Amniotic stem cell (primary cell): ENCODE measurements at places on chromosomes 12 and 14.

DNA sequence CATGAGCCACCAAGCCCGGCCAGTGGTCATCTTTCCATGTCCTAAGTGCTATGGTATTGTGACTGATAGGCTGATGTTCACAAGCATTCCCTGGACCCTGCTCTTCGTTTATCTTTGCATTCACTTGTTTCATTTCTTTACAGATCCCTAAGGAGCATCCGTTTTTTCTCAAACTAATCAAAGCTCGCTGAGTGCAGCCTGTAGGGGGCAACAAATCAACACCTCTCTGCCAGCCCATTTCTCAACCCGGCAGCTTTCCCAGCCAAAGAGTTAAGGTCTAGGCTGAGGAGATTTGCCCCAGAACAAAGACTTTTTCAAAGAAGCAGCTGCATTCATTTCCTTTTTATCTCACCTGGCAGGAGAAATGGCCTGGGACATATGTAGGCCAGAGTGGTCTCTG is 12.1 kb downstream of the SIRT4 start:
- DNase-seq, result no peak

DNA sequence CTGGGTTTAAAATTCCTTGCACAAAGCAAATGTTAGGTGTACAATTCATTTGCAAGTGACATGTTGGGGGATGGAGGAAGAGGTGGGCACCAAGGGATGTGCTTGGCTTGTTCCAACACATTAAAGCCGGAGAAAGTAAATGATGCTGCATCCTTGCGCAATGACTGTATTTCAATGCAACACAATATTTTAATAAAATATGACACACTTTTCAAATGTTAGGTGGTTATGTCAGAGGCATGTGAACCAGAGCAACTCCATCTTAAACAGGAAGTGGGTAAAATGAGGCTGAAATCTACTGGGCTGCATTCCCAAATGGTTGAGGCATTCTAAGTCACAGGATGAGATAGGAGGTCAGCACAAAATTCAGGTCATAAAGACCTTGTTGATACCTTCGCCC is 53.6 kb upstream of the ARHGAP5 start:
- no peak for DNase-seq

- DNase-seq, result no peak
Measured at GRCh38 chr14:105491366-105491973, 424 bp downstream of the TEDC1 start.

- no peak for DNase-seq
Measured at GRCh38 chr12:72075401-72075800, 136.8 kb downstream of the TPH2 start.

GRCh38 chr12:4809449-4810218 is 89.4 kb downstream of the GALNT8 start:
- DNase-seq, result no peak

DNA sequence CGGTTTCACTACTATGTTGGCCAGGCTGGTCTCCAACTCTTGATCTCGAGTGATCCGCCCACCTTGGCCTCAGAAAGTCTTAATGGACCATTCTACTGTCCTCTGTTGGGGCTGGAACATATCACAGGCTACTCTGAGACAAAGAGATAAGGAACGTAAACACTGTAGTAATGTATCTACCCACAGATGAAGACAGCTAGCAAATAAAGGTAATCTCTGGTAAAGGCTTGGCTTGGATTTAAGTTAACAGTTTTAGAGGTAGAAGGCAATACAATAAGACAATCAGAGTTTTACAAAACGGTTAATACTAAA is 44.6 kb upstream of the ISM2 start:
- DNase-seq, result no peak

DNA sequence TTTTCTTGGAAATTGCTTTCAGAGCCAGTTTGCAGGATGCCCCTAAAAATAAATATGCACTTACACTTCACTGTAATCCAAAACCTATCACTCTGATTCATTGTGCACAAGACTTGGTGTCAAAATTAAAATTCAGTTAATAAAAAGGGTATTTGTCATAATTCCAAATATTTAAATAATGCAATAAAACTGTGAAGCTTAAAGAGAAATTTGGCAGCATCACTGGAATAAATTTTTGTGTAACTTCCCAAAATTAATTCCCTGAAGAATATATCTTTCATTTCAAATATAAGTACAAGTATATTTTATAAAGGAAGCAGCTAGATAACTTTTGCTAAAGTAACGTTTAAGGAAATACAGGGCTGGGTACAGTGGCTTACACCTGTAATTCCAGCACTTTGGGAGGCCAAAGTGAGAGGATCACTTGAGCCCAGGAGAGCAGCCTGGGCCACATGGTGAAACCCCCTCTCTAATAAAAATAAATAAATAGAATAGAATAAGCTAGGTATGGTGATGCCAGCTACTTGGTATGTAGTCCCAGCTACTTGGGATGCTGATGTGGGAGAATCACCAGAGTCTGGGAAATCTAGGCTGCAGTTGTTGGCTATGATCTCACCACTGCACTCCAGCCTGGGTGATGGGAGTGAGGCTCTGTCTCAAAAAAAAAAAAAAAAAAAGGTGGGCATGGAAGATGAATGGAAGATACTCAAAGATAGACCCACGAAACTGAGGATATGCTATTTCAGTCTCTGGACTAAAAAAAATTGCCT is 233.8 kb downstream of the FBXL14 start:
- DNase-seq, result no peak
